NCI-H1048 (cell line): ENCODE measurements at places on chromosomes 3 and 15.

DNA sequence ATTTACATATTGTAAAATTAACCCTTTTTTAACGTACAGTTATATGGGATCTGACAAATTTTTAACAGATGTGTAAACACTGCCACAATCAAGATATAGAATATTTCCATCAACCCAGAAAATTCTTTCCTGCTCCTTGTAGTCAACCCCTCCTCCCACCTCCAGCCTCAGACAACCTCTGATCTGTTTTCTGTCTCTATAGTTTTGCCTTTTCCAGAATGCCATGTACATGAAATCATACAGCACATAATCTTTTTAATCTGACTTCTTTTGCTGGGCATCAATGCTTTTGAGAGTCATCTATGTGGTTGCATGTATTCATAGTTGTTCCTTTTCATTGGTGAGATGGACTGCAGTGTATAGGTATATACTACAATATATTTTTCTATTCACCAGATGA is 153.0 kb downstream of the SMAD6 start:
- no peak for DNase-seq

DNA sequence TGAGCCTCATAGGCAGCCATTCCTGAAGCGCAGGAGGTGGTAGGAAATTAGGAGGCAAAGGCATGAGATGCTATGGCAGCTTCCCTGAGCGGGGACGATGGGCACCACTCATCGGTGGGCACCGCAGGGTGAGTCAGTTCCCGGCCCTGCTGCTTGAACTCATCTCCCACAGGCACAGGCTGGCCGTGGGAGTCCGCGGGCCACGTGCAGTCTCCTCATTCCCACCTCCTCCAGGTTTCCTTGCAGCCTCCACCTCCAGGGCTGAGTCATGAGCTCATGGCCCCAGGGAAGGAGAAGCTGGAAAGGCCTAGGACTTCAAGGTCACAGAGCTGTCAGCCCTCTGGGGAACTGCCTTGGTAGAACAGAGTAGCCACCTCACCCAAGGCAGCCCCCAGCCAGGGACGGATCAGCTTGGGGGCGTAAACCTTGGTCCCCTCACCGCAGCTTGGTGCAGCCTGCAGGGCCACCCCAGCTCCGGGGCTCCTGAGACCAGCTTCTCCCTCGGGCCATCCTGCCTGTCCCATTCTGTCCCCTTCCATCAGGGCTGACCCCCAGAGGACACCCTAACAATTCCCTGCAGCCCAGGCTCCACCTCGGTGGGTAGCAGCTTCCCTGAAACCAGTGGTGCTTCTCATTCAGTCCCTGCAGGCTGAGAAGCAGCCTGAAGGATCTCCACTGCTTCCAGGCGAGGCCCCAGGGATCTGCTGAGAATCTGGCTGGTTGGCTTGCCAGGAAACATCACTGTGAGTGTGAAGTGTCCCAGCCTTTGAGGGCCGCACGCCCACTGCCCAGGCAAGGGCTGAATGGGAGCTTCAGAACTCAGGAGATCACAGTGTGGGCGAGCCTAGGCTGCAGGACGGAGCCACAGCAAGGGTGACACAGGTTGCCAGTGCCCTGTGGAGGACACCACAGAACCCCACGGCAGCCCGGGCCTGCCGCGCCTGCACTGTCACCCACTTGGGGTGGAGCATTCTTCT is 150.7 kb upstream of the MEF2A start:
- no peak for DNase-seq

GRCh38 chr3:104080088-104080626 is 1286.6 kb upstream of the ALCAM start:
- DNase-seq: no peak

- no peak for DNase-seq
Observed at GRCh38 chr15:78422571-78423340, 15.3 kb upstream of the IREB2 start.
